ENCODE measurements at places on chromosomes 6 and 20.

DNA sequence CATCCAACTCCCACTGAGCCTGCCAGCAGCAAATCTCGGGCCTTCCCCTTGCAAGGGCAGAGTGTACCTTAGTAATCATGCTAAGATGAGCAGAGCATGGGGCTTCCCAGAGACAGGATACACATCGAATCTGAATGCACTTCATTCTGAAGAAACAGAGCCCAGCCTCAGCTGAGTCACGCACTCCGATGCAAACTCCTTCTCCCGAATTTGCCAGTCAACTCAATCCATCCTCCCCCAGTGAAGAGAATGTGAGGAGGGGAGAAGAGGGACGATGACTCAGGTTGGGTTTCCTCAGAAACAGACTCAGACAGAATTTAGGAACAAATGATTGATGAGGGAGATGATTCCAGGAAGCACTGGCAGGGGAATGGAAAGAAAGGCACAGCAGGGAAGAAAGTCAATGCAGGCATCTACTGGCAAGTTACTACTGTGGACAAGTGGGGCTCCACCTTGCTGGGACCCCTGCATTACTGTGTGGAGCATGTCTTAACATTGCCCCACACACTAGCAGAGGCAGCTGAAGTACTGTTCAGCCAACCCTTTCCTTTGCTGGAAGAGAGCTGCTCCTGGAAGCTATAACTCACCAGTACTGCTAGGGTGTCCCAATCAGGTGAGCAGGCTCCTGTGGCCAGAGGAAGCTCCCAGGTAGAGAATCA, 251.6 kb downstream of the ADGB start:
- DNase-seq = no peak

GRCh38 chr6:36371211-36371610, 16.3 kb downstream of the ETV7 start:
- no peak for DNase-seq

DNA sequence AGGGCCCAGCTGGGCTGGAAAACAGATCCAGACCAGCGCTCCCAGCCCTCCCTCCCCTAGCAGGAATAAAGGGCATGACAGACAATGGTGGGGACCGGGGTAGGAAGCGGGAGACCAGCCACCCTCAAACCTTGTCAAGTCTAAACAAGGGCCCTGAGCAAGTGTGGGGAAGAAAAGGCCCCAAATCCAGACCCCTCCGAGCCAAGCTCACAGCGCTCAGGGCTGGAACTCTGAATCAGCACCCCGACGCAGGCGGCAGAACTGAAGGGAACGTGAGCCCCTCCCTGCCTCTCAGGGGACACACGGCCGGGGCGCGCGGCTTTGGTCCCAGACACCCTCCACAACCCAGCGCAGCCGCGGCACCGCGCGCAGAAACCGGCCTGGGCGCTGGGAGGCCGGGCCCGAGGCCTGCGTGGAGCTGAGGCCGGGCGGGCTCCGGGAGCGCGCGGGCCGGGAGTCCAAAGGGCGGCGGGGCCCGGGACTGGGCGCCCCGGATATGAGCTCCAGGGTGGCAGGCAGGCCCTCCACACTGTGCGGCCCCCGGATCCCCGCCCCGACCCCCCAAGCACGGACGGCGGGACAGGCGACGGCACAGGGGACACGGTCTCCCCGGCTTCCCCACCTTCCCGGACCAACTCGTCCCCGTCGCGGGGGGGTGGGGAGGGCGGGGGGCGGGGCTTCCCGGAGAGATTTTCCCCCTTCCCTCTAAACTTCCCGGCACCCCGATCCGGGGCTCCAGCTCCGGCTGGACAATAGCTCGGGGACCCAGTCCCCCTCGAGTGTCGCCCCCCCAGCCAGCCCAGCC, 641 bp downstream of the TEAD3 start:
- no peak for DNase-seq

- DNase-seq = no peak
Measured at GRCh38 chr6:170404036-170404435, 97.5 kb downstream of the FAM120B start.

GRCh38 chr6:138546733-138547185, 47.5 kb upstream of the NHSL1 start:
- DNase-seq = no peak

DNA sequence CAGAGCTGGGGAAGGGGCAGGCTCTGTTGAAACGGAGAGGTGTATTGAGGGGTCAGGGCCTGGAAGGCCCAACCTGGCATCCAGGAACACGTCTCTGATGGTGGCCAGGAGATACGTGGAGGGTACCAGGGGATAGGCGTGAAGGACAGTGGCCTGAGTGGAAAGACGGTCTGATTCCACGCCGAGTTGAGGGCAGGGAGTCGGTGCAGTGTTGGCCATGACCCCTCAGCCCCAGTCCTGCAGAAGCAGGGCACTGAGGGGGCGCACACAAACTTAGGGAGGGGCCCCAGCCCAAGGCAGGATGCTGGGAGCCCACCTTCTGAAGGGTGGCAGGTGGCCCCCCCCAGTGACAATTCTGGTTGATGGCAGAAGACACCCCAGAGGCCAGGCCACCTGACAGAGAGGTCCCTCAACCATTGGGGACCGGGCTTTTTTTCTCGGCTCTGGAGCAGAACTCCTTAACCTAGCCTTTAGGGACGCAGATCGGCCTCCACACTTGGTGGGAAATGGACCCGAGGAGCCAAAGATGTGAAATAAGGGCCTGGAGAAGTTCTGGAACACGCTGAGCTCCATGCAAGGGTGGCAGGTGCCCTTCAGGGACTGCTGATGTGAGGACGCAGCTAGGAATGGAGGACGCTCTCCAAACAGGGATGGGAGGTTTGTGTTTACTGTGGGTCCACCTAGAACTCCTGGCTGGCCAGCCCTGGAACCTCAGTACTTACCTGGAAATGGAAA, 91.0 kb downstream of the TMEM242 start:
- no peak for DNase-seq

- DNase-seq = peak; percentile 89
Measured at GRCh38 chr6:36442671-36443470, at the start of the genes KCTD20 and PXT1. Gene KCTD20, plus strand, starts transcription at chr6:36443000. Its CDS starts 27,098 bp downstream, at chr6:36470098. Gene PXT1, minus strand, starts transcription at chr6:36442854. Its CDS starts 16,772 bp downstream, at chr6:36426082.

GRCh38 chr6:36604090-36605060, 10.2 kb downstream of the SRSF3 start:
- DNase-seq = no peak

- DNase-seq = no peak
Measured at GRCh38 chr6:108940741-108941140, 92.5 kb downstream of the ARMC2 start.

GRCh38 chr6:166436195-166437139, 53.7 kb upstream of the MPC1 start:
- DNase-seq = no peak

GRCh38 chr6:41408982-41409381, 73.6 kb downstream of the NCR2 start:
- DNase-seq = no peak

DNA sequence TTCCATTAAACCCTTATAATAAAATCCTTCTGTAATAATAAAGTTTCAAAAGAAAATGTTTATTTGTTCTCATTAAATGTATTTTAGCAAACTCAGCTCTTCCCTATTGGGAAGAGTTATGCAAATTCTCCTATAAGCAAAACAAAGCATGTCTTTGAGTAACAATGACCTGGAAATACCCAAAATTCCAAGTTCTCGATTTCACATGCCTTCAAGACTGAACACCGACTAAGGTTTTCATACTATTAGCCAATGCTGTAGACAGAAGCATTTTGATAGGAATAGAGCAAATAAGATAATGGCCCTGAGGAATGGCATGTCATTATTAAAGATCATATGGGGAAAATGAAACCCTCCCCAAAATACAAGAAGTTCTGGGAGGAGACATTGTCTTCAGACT, 3.8 kb downstream of the IL17A start:
- no peak for DNase-seq

GRCh38 chr20:46154305-46154704, 36.2 kb downstream of the CD40 start:
- no peak for DNase-seq

GRCh38 chr6:88165087-88165843, 882 bp downstream of the CNR1 start:
- DNase-seq = no peak

- no peak for DNase-seq
Measured at GRCh38 chr6:37657112-37657886, 40.4 kb downstream of the MDGA1 start.

GRCh38 chr6:30490026-30490876, 942 bp downstream of the HLA-E start:
- DNase-seq = peak; percentile 74

DNA sequence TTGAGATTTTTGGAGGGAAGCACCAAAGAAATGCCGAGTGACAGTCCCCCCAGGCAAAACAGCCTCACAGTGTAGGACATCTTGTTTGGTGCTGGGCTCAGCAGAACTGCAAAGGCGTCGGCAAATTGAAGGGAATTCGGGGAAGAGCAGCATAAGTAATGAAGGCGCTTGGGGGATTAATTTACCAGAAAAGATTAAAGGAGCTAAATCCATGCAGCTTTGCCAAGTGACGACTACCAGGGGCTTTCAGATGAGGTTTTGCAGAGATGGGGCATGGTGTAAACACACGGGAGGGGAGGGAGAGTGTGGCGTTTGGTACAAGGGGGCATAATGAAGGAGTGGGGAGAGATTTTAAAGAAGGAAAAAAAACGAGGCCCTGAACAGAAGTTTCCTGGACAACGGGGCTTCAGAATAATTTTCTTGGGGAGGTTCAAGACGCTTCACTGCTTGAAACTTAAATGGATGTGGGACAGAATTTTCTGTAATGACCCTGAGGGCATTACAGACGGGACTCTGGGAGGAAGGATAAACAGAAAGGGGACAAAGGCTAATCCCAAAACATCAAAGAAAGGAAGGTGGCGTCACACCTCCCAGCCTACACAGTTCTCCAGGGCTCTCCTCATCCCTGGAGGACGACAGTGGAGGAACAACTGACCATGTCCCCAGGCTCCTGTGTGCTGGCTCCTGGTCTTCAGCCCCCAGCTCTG, 45.4 kb upstream of the CDH22 start:
- DNase-seq = no peak

DNA sequence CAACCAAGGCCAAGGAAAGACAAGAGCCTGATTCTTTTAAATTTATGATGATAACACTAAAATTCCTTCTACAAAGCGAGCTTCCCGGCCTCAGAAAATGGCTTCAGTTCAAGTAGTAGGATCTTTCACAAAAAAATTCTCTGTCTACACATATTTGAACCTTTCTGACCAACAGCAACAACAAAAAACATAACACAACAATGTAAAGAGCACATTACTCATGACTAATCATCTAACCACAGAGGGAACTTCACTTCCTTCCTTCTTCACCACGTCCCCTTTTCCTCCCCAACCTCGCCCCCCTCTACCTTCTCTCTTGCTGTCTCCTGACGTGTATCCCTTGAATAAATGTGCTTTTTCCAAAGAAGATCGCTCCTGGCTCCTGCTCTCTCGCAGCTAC, 228.2 kb downstream of the MYLK4 start:
- DNase-seq = no peak

DNA sequence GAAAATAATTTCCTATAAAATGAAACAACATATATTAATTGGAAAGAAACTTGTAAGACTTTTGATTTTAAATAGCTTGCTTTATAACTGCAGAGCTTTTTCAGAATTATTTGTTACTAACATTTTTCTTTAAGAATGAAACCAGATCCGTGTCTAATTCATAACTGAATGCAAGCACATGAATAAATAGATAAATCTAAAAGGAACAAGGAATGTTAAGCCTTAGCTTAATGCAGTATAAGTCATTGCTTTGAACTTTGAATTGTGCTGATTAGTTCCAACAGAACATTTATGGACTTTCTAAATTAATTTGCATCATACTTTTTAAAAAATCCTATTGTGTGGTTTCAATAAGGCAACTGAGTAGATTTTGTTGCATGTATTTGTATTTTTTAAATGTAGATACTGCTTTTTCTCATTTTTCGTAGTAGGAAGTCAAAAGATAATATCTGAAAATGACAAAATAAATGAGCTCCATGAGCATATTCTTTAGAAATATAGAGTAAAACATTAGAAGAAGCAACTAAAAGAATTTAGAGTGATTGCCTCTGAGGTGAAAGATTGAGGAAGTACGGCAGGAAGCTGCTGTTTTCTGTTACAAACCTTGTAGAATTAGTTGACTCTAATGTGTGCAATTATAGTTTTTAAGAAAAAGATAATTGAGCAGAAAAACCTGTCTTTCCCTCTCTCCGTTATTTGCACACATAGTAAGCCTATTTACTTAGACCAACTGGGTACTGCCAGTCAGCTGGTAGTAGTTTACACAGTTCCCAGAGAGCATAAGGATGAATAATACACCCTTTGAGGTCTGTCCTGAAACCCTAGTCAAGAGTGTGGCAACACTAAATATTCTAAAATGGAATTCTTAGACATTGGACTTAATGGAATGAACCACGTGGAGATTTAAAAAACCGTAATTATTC, 32.6 kb upstream of the SLC35D3 start:
- no peak for DNase-seq

DNA sequence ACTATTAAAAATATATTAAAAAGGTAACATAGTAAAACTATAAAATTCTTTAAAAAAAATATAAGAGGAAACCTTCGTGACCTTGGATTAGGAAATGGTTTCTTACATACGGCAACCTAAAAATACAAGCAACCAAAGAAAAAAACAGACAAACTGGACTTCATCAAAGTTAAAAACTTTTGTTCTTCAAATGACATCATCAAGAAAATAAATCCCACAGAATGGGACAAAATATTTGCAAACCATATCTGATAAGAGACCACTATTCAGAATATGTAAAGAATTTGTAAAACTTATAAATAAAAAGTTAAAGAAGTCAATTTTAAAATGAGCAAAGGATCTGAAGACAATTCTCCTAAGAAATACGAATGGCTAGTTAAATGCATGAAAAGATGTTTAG, 110.0 kb downstream of the ATG5 start:
- DNase-seq = no peak

GRCh38 chr6:72683797-72684196, 61.9 kb downstream of the KCNQ5 start:
- DNase-seq = no peak

DNA sequence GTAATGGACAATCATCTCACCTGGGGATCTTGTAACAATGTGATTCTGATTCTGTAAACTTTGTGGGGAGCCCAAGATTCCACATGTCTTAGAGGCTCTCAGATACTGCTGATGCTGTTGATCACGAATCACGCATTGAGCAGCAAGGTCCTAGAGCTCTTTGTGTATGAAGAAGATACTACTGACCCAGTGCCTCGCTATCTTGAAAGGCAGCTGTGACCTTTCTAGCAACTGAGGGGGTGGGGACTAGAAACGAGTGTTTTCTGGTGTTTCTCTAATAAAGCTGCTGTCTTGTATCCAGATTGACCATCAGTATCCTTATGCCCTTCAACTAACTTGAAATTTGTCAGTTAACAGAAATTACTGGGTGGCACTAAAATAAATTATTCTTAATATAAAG, 142.9 kb downstream of the MTHFD1L start:
- DNase-seq = no peak
